ENCODE measurements at places on chromosomes 6 and 20.

- DNase-seq: no peak
Measured at GRCh38 chr6:159033160-159034049, 11.4 kb downstream of the TAGAP start.

- no peak for DNase-seq
Measured at GRCh38 chr6:151445482-151445881, 6.4 kb downstream of the RMND1 start.

DNA sequence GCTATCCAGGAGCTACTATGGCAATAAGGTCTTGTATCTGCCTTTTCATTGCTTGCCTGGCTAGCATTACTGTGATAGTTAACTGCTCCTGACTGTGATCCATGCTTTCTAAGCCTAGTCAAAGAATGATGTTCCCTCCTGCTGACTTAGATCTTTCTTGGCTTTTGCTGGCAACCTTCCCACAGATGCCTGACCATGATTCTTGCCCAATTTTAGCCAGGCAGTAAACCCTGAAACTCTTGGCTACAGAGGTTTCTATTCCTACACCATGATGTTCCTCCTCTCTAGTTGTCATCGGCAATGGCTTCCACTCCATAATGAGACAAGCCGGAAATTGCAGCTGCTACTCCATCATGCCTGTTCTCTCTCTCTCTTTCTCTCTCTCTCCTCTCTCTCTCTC lies 238.1 kb downstream of the HAO1 start:
- DNase-seq: no peak

DNA sequence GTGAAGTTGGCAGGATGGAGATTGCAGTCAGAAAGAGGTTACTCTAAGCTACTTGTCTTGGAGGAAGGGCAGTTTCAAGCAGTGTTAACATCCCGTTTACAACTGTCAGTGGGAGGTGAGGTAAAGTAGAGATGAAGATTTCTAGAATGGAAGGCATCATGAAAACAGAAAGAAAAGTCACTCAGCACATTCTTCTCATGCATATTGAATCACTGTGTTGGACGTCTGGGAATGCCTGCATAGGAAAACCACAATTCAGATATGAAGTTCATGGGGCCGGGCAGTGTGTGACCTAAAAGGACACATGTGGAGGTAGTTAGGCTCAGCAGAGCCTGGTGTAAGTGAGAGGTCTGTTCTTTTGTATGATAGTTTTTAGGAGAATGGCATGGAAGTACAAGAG lies 73.5 kb upstream of the LAMP5 start:
- DNase-seq: no peak

GRCh38 chr6:42177514-42178364 lies 4.6 kb downstream of the GUCA1A start:
- no peak for DNase-seq

DNA sequence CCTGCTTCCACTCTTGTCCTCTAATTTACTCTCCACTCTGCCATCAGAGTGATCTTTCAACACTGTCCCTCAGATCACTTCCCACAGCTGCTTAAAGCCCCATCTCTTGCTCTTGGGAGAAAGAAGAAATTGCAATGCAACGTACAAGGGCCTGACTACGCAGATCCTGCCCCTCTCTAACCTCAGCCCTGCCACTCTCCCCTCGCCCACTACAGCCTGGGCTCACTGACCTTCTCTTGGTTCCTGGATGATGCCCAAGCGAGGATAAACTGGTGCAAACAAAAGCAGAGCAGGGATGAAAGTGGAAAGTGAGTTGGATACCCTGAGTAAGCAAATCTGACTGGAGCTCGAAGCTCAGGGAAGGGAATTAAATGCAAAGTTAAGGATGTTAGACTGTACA lies 92.9 kb downstream of the MAP3K5 start:
- no peak for DNase-seq

DNA sequence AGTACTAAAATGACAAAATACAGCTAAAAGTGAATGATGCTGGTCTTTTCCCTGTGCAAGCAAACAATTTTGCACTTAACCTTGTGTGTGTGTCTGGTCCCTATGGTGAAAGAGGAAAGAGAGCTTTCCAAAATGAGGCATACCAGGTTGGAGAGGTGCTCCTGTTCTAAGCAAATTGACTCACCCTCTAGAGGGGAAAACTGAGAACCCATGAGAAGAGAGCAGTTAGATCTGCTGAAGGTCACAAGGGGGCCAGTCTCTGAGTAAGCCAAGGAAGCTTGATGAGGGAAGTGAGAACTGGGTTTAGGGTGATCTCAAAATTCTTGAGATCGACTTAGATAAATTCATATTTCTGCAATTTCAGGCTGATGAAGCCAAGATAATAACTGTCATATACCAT lies 157.5 kb upstream of the TBX18 start:
- DNase-seq: no peak

- DNase-seq: no peak
Measured at GRCh38 chr20:51460569-51461265, 81.8 kb downstream of the NFATC2 start.

GRCh38 chr20:23147964-23148730 lies 62.0 kb upstream of the CD93 start:
- DNase-seq: no peak

- DNase-seq: no peak
Measured at GRCh38 chr20:50652702-50653294, 38.5 kb downstream of the RIPOR3 start.

DNA sequence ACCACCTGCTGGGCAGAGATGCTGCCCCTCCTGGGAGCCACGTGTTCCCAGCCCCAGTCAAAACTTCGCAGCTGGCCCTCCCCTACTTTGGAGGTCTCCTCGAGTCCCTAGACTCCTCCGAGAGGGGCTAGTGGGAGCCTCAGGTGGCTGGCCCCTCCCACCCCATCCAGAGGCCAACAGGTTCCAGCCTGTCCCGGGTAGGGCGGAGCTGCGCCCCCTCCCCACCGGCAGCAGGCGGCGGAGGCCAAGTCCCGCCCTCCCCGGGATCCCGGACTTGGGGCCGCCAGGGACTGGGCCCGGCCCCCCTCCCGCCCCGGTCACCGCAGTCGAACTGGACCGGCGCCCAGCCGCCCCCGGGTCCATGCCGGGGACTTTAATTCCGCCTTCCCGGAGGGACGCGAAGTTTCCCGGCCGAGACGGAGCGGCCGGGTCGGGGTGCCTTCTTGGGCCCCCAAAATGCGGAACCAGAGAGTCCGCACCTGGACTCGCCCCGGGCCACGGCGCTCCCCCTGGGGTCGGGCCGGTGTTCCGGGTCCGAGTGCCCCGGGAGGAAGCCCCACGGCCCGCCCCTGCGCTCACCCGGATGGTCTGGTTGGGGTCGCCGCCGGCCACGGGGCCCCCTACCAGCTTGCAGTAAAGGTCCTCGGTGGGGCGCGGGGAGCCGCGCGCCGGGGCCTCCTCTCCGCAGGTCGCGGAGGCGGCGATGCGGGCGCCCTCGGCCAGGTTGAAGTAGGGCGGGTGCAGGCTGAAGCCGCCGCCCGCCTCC lies 559 bp downstream of the LAMA5 start:
- no peak for DNase-seq

- DNase-seq: no peak
Measured at GRCh38 chr20:63072991-63073737, 66.4 kb upstream of the BHLHE23 start.

DNA sequence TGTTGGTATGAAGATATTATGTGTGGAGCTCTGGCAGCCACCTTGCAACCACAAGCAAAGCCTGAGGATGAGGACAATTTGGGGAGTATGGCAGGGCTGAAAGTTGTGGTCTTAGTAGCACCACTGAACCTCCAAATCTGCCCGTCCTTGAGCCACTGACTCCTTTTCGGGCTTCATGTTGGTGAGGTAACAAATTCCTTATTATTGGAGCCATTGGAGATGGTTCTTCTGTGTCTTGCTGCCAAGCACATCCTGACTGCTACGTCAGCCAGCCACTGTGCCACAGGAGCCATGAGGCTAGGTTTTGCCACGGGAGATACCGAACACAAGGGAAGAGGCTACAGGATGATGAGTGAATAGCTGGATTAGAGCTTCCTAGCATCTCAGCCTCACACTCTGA lies 201.6 kb downstream of the BMP7 start:
- DNase-seq: no peak

GRCh38 chr6:1257778-1258177 lies 54.1 kb upstream of the FOXQ1 start:
- no peak for DNase-seq

DNA sequence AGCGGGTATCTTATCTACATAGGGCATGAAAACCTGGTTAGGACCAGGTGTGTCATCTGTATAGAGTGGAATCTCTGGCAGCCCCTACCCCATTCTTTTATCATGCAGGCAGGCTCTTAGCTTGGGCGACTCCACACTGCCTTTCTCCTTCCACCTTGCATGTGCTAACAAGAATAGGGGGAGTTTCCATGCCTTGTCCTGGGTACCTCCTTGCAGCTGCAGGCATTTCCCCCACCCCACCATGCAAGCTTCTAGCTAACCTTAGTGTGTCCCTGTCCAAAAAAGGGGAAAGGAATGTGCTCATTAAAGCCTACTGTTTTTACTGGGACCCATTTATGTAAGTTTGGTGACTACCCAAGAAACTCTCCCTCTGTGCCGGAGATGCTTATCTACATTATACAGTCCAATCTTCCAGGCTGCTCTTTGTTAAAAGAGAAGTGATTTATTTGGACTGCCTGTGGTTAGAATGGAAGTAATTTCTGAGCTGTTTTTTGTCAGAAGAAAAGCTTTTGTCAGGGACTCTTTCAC lies 10.5 kb upstream of the CEP43 start:
- DNase-seq: no peak

GRCh38 chr20:54129350-54129749 lies 44.4 kb downstream of the CYP24A1 start:
- no peak for DNase-seq

DNA sequence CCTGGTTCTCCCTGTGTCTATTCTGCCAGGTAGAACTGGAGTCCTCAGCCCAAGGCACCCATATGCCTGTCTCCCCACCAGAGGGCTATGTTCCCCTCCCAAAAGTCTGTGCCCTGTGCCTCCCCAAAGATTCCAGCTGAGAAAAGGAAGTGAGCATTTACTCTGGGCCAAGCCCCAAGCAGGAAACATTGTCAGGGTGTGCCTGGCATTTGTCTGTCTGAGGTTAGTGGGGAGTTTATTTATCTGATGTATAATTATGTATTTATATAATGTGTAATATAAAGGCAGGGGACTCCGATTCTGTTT lies 5.6 kb downstream of the GDF5 start:
- DNase-seq: no peak

DNA sequence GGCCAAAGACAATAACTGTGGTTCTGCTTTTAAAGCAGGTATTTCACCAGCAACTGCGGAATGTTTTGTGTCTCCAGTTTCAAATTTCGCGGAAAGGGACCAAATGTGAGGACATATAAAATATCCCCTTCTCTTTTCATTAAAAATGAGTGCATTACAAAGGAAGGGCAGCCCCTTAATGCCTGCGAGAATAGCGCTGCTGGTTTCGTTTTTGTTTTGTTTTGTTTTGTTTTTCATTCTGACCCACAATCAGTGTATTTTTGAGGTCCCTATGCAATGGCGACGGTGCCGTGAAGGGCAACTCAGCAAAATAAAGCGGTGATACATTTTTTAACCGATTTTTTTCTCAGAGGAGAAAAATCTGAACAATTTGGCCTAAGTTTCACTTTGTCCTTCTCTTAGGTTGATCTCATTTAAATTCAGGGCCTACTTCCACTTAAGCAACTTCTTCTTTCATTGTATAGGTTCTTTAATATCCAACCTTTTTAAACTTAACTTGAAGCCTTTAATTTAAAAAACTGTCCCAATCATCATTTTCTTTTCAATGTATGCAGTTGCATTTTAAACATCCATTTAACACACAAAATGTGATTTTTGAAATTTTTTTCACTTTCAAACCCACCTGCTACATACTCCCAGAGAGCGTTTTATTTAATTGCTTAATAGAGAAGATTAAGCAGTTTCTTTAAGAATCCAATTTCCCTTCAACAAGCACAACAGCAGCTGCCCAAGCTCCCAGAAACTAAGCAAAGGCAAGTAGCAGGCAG lies 2.9 kb upstream of the HIVEP2 start:
- DNase-seq: no peak

DNA sequence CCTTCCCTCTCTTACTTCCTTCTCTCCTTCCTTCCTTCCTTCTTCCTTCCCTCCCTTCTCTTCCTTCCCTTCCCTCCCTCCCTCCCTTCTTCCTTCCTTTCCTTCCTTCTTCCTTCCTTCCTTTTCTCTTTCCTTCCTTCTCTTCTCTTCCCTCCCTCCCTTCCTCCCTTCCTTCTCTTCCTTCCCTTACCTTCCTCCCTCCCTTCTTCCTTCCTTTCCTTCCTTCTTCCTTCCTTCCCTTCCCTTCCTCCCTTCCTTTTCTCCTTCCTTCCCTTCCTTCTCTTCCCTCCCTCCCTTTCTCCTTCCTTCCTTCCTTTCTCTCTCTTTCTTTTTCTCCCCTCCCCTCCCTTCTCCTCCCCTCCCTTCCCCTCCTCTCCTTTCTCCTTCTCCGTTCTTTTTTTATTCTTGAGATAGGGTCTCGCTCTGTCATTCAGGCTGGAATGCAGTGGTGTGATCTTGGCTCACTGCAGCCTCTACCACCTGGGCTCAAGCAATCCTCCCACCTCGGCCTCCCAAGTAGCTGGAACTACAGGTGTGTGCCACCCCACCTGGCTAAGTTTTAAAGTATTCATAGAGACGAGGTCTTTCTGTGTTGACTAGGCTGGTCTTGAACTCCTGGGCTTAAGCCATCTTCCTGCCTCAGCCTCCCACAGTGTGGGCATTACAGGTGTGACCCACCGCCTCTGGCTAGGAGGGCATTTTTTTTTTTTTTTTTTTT lies 1.1 kb upstream of the ZNF512B start:
- no peak for DNase-seq

- no peak for DNase-seq
Measured at GRCh38 chr6:39151211-39151610, 36.2 kb upstream of the SAYSD1 start.

- no peak for DNase-seq
Measured at GRCh38 chr20:11952639-11953038, 34.9 kb downstream of the BTBD3 start.

DNA sequence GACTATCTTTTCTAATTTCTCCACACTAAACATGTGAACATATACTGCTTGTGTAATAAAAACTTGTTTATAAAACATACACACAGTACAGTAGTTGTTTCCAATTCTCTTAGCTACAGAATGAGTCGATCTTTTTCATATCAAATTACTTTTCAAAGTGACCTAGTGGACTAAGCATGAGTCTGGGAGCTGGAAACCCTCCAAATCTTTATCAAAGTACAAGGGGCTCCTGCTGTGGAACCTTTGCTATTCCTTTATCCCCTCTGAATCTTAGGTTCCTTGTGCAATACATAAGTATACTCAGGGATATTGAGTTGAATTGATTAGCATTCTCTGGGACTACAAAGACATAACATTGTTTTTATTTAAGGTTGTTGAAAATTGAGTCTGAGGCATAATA lies 48.7 kb upstream of the TAB2 start:
- DNase-seq: no peak

DNA sequence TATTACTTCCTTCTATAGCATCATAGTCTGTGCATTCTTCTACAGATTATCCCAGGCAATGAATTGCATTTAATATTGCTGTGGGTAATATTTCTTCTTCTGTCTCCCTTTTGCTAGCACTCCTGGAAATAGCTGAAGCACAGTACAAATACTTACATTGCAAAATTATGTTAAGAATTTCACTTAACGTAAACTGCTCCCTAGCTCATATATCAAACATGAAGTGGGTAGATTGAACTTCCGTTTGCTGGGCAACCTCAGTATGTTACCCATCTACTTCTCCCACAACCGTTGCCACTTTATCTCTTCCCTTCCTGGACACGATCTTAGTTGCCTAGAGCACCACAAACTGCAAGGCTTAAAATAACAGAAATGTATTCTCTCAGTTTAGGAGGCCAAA lies 963.3 kb downstream of the KIF16B start:
- DNase-seq: no peak
